ENCODE measurements at places on chromosomes 6 and 20.

DNA sequence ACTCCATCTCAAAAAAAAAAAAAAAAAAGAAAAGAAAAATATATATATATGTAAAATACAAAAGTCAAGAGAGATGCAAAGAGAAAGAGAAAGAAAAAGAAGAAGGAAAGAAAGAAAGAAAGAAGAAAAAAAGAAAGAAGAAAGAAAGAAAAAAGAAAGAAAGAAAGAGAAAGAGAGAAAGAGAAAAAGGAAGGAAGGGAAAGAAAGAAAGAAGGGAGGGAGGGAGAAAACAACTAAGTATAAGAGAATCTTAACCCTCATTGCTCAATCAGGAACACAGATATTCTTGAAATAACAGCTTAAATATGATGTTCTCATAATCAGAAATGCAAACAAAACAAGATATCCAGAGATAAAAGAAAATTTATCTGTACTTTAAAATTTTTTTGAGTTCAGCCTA, 54.4 kb upstream of the MARCKS start:
- no peak for DNase-seq

GRCh38 chr6:129708496-129709195, 1.3 kb downstream of the ARHGAP18 start:
- DNase-seq, result no peak

- no peak for DNase-seq
Observed at GRCh38 chr6:53696341-53696740, 30.8 kb upstream of the KLHL31 start.

DNA sequence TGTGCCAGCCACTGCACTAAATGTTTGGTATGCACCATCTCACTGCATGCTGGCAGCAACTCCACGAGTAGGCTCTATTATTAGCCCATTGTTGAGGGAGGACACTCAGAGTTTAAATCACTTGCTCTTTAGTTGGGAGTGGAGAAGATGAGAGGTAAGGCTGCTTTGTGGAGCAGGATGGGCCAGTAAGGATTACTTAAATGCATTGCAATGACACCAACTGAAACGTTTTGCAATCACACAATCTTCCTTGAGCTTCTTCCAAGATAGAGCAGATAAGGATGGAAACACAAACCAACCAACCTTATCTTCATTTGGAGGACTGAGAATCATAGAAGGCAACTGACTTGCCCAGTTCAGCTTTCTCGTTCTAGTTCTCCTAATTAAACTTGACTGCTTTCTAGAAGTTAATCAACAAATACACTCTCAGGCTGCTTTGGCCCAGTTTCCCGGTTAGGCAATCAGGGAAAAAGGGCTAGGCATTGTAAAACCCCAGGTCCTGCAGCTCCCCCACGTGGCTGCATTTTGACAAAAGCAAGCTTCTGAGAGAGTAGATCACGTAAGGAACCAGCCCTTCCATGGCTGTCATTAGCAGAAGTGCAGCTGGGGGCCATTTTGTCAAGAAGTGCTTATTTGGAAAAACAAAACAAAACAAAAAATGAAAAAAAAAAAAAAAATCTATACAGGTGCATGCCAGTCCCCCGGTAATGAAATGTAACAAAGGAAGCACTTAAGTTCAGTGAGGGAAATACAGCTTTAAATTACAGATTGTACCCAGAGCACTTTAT, 130.6 kb downstream of the BCAS1 start:
- peak; percentile 68 for DNase-seq

DNA sequence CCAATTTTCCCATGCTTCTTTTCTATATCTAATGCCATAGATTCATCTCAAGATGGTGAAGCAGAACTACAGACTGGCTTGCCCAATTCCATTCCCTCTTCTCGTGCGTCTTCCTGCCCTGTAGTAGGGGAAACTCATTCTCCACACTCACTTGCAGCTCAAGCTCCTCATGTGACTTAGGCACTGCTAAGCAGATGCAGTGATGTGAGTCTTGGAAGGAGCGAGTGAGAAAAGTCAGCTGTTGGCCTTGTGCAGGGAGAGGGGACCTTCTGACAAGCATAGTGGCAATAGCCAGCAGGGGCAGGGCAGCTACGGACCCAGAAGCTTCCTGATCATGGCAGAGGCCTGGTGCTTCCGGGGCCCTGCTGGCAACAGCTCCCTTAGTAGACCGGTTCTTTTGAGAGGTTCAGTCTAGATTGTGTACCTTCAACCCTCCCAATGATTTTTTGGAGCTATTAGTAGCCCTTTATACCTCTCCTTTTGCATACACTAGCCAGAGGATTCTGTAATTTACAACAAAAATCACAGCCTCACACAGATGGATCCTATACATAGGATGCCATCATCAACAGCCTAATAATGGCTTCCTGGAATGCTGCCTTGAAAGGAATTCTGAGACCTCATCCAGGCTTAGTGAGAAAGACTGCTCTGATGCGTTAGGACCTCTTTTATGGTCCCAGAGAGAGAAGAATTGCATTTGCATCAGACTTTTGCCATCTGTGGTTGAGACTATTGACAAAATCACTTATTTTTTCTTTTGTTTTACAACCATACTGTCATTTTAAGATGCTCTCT, 121.5 kb upstream of the RIPOR2 start:
- no peak for DNase-seq

DNA sequence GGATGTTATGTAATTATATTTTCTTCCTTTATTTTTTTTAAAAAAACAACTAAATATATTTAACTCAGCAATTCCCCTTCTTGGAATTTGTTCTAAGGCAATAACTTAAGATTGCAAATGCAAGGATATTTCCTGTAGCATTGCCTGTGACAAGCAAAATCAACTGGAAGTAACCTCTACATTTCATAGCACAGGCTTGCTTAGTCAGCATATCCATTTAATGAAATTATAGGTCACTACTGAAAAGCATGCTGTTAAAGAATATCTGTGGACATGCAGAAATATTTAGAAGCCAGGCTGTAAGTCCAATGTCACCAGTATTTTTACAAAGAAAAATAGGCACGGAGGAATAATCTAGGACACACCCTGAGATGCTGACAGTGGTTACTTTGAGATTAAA, 8.7 kb upstream of the MEP1A start:
- DNase-seq, result no peak

GRCh38 chr6:52305411-52305810, 20.9 kb upstream of the MCM3 start:
- DNase-seq, result no peak

DNA sequence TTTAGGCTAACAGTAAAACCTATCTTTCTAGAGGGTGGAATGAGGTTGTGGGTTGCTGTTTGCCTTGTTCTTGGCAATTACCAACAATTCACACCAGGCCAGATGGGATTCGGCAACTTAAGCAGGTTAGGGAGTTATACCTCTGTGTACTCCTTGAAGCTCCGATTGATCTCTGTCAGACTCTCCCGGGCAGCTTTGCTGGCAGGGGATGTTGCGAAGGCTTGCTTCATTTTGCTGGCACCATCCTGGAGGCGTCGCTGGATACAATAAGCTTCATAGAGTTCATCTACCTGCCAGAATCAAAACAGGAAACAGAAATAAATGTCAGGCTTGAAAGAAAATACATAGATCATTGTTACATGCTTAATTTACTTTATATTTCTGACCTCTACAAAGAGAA, 66.4 kb upstream of the ARMH2 start:
- DNase-seq, result no peak

GRCh38 chr6:157775376-157775775, 47.7 kb upstream of the SNX9 start:
- no peak for DNase-seq

DNA sequence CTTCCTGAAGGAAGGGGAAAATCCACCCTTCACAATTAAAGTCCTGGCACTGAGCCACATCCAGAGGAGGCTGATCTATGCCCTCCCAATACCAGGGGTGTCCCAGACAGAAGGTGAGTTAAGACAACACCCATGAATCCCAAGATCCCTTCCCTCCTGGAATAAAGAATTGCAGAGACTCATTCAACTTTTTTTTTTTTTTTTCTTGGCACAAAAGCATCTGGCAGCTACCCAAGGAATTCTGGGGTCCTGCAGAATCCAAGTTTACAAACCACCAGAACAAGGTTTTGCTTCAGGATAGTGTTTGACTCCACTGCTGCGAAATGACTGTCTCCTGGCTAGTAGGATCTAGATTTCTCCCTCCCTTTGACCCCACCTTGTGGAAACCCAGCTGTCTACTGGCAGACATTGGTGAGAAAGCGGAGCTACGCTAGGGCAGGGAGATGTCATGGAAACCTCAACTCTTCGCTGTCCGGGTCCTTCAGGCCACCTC, 37.4 kb downstream of the JAG1 start:
- DNase-seq, result no peak

DNA sequence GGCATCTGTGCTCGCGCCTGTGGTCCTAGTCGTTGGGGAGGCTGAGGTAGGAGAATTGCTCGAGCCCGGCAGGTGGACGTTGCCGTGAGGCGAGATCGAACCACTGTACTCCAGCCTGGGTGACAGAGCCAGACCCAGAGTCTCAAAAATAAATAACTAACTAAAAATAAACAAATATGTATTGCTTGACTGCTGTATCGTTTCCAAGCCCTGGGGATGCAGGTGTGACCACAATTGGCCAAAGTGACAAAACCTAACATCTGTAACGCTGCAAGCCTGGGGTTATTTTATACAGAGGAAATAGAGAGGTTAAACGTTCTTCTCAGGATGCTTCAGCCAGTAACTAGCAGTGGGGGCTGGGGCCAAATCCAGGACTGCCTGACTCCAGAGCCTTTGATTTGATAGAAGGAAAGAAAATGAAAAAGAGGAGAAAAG, 1.9 kb upstream of the SRSF3 start:
- DNase-seq, result no peak

DNA sequence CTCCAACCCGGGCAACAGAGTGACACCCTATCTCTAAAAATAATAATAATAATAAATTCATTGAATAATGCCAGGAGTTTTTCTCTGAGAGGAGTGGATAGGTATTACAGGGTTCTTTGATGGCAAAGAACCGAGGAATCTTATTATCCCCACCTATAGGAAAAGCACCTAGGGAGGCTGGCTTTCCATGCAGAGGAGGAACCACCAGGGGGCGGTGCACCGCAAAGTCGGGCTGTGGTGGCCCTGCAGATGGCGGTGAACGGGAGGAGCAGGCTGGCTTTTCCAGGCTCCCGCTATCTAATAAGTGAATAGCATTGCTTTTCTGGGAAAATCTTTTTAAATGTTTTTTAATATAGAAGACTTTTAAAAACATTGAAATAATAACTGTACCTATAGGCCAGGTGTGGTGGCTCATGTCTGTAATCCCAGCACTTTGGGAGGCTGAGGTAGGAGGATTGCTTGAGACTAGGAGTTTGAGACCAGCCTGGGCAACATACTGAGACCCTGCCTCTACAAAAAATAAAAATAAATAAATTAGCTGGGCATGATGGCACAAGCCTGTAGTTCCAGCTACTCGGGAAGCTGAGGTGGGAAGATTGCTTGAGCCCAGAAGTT, 864.2 kb downstream of the KIF16B start:
- DNase-seq, result peak; percentile 27

DNA sequence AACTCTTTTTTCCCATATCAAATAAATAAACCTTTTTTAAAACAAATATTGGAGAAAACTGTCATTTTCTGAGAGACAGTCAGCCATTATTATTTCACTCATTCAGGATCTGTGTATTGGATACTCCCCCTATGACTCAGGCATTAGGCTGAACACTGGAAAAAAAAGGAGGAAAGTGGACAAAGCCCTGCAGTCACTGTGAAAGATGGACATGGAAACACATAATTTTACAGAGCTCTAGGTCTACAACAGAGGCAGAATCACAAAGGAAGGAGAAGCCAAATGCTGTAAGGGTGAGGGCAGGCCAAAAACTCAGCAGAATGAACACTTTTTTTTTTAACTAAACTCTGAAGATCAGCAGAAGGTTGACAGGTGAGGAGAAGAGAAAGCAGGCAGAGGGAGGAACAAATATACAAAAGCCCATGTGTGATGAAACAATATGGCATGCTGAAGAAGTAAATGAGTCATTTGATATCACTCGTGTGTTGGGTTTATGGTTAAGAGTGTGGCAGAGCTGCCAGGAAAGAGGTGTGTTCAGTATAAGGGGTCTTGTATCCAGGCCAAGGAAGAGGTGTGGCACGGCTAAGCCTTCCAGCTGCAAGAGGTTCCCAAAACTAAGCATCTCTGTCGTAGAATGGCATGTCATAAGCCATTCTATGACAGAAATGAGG, 39.1 kb downstream of the EPB41L2 start:
- DNase-seq, result no peak

GRCh38 chr6:150719099-150719766, 119.5 kb downstream of the PLEKHG1 start:
- DNase-seq, result no peak

- DNase-seq, result no peak
Observed at GRCh38 chr6:37160922-37161778, 8.8 kb upstream of the PIM1 start.

GRCh38 chr6:14109411-14109826, 8.2 kb upstream of the CD83 start:
- no peak for DNase-seq

- DNase-seq, result peak; percentile 84
Observed at GRCh38 chr20:21505161-21505809, 8.6 kb downstream of the NKX2-2 start.

DNA sequence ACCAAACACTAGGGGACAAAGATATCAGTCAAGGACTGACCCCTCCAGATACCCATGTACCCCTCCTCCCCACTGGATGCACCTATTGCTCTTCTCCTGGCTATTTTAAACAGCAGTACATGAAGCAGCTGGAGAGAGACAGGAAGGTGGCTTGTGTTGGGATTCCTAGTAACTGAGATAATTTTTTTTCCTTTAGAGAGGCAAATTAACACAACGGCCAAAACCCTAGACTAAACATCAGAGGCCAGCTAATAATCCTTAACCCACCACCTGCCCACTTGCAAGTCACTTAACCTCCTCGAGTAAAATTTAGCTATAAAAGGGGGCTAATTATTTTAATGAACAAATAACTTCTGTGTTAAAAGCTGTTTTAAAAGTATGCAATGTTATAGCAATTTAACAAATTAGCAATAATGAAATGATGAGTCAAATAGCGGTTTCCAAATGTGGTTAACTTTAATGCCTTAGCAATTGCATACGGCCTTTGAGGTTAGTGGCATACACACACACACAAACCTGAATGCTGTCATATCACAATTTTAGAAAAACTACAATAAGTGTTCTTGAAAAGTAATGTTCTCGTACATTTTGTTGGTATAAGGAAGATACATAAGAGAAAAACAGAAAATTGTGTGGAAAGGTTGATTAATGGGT, 151.7 kb downstream of the FRK start:
- no peak for DNase-seq

DNA sequence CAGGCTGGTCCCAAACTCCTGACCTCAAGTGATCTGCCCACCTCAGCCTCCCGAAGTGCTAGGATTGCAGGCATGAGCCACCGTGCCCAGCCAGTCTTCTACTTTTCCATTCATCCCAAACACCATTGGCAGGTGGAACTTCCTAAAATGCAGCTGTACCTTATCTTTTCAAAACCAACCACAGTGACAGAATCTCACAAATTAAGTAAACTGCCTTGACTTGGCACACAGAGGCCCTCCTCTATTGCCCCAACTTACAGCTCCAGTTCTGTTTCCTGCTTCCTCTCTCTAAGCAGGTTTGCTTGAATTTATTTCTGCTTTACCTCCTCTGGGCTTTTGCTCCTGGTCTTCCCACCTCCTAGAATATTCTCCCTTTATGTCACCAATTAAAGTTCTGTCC, 7.6 kb downstream of the MYB start:
- no peak for DNase-seq

Data from activated naive CD4-positive, alpha-beta T cell treated with Interleukin-2 at 50 U/mL for 16 hours (primary cell).